Epithelial cell of umbilical artery (primary cell): ENCODE measurements at places on chromosomes 16 and 17. TPM values are rescaled to one million over a fixed set of nuclear protein-coding genes. Genes with fewer than 3 reads are reported as not detected.

ZNRF1 gene
- total RNA-seq = 17.6 and 25.0 TPM in 2 replicates

PRCD gene
- not detected in 2 replicates for total RNA-seq

NOG gene
- 1.4 and 1.6 TPM in 2 replicates for total RNA-seq

SLC13A2 gene
- total RNA-seq = not detected in 2 replicates

ITPRIPL2 gene
- 33.9 and 43.2 TPM in 2 replicates for total RNA-seq

ZNF785 gene
- 6.2 and 6.7 TPM in 2 replicates for total RNA-seq

COX10 gene
- total RNA-seq = 9.1 and 14.3 TPM in 2 replicates

CDH16 gene
- not detected in 2 replicates for total RNA-seq

KRT17 gene
- total RNA-seq = 0.32 and 0.61 TPM in 2 replicates

MYH13 gene
- not detected in 2 replicates for total RNA-seq
